ENCODE measurements at places on chromosomes 3 and 15.

DNA sequence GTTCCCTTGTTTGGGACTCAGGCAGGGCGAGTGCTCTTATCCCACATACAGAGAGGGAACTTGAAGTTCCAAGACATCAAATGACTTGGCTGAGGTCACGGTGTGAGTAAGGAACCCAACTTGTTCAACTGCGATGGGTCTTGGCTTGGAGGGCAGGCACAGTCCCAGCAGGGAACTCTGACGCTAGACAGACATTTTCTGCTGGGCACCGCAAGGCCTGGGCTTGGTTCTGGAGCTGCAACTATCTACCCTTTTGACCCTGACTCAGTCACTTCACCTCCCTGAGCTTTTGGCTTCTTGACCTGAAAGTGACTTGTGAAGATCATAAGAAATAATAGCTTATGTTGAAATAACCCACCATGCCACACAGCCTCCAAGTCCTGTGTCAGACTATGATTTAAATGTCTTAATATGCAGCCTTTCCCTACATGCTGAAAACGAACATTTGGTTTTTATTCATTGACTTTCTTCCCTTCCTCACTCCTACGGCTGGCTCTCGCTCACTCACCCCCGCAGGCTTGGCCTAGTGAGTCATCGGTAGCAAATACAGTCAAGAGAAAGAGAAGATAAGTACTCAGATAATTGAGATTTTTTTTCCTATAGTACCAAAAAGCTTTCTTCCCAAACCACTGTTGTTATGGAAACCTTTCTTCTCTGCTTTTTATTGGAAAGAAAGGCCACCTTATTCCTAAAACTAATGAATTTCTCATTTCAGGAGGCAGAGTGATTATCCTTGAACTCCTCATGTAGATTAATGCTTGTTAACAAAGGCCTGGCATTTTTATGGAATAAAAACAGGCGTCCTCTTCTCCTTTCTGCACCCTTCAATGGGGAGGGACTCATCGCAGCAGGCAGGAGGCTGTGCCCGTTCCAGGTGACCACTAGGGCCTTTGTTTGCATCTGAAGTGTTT, 178.4 kb downstream of the ATP10A start:
- DNase-seq = peak; percentile 64

- no peak for DNase-seq
Measured at GRCh38 chr15:25793354-25794050, 69.6 kb downstream of the ATP10A start.

GRCh38 chr3:9347887-9348286, 15.0 kb upstream of the THUMPD3 start:
- no peak for DNase-seq

GRCh38 chr15:33608714-33609113, 297.9 kb downstream of the RYR3 start:
- DNase-seq = no peak

DNA sequence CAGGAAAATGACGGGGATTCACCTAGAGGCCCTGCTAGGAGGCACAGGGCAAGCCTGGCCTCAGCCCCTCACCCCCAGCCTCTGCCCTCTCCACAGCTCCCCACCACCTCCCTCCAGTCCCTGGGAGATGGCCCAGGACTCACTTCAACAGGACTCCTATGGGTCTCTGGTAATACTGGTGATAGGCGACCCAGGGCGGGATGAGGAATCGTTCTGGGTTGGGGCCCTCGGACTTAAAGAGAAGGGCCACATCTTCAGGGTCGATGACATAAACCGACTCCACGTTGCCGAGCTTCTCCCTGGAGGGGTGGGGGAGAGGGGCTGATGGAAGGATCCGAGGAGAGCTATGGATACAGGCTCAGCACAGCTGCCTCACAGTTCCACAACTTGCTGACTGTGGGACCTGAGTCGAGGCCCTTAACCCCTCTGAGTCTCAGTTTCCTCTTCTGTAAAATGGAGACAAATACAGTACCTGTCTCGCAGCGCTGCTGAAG, 19.6 kb downstream of the CYP11A1 start:
- no peak for DNase-seq

DNA sequence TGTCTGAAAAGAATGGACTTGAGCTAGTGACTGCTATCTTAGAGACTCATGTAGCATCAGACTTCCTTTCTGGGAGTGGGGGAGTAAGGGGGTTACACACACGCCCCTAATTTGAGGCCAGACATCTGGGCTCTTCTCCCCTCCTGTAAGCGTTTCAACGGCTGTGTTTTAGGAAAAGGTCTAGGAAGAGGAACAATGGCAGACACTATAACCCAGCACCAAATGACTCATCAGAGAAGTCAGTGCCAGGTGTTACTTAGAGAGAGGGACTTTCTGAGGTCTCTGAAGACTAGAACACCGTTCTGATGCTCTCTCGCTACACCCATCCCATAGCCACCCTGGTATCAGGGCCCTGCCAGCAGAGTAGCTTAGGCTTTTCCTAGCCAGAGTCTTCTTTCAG, 65.5 kb downstream of the SSUH2 start:
- DNase-seq = no peak

DNA sequence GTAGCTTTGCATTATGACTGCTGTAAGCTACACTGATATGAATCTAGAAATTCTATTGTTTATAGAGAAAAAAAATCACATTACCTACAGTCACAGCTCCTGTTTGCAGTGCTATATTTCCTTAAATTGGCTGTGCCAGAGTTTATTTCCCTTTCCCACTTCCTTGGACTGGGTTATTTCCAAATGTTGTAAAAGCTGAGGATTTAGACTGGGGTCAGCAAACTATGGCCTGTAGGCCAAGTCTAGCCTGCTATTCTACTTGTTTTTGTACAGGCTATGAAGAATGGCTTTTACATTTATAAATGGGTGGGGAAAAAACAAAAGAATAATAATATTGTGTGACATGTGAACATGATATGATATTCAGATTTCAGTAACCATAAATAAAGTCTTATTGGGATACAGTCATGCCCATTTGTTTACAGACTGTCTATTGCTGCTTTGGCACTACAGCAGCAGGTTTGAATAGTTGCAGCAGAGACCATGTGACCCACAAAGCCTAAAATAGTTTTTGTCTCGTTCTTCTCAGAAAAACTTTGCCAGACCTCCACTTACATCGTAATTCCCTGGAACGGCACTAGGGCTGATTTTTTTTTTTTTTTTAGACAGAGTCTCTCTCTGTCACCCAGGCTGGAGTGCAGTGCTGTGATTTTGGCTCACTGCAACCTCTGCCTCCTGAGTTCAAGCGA, 7.8 kb downstream of the GLDN start:
- DNase-seq = no peak
